ENCODE measurements at places on chromosomes 4 and X. TPM values are rescaled to one million over a fixed set of nuclear protein-coding genes. Genes with fewer than 3 reads are reported as not detected.

VCX2 gene
- total RNA-seq = not detected

MAGEB1 gene
- not detected for total RNA-seq

ASB12 gene
- 0.32 TPM for total RNA-seq

ZFX gene
- 41.5 TPM for total RNA-seq

AR gene
- total RNA-seq = 5.3 TPM

TMSB15B gene
- 1.6 TPM for total RNA-seq

STS gene
- 11.6 TPM for total RNA-seq

SOX3 gene
- not detected for total RNA-seq

ZFP92 gene
- 3.4 TPM for total RNA-seq

RAB39B gene
- 0.75 TPM for total RNA-seq

PHOX2B gene
- not detected for total RNA-seq

MAGEB16 gene
- total RNA-seq = not detected

LNX1 gene
- 6.0 TPM for total RNA-seq

RNF113A gene
- 13.6 TPM for total RNA-seq

UXT gene
- 77.5 TPM for total RNA-seq

ARMCX4 gene
- total RNA-seq = 13.1 TPM

ZDHHC15 gene
- total RNA-seq = 1.4 TPM

STATH gene
- total RNA-seq = not detected

SLC16A2 gene
- 8.1 TPM for total RNA-seq

ATP1B4 gene
- total RNA-seq = not detected

PABPC1L2A gene
- not detected for total RNA-seq
